Fibroblast of skin of left biceps (primary cell): ENCODE measurements at places on chromosomes 2 and 18.

- DNase-seq = no peak
Measured at GRCh38 chr2:184444217-184444616, 154.1 kb upstream of the ZNF804A start.

DNA sequence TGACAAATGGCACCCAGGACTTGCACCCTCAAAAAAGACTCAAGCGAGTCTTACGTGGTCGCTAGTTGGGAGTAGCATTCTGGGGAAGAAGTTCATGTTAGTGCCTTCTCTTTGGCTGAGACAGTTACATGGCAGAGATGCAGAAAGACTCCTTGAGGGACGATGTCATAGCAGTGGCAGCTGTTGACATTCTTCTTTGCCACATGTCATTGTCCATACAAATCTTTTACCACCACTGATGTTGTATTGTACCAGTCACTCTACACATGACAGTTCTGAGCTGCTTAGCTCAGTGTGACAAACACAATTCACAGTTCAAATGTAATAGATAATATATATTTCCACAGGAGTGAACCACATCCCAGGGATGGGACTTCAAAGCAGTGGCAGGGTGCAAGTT is 197.1 kb downstream of the TCF4 start:
- DNase-seq = no peak

DNA sequence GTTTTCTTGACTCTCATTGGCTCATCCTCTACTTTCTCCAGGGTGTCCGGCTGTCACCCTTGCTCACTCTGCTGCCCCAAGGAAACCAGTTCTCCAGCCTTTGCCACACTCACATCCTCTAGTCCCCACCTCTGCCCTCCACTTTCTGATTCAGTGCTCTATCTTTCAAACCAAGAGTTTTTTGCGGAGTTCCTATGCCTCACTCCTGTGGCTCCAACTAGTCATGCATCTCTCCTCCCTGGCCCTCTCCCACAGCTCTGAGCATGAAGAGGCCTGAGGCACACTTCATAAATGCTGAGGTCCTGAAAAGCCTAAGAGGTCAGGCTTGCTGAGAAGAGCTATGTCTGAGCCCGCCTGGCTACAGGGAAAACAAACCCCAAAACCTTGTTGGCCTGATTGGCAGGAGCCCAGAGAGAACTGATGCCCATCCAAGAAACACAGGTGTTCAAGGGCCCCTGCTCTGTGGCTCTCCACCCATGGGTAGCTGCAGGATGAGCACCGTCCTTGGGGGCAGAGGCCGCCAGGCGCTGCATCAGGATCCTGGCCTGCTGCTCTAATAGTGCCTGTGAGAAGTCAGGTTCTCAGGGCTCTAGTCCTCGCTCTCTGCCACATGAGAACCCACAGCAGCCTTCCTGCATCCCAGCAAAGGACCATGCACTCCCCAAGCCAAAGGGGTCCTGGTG is 42.1 kb downstream of the HS1BP3 start:
- no peak for DNase-seq

DNA sequence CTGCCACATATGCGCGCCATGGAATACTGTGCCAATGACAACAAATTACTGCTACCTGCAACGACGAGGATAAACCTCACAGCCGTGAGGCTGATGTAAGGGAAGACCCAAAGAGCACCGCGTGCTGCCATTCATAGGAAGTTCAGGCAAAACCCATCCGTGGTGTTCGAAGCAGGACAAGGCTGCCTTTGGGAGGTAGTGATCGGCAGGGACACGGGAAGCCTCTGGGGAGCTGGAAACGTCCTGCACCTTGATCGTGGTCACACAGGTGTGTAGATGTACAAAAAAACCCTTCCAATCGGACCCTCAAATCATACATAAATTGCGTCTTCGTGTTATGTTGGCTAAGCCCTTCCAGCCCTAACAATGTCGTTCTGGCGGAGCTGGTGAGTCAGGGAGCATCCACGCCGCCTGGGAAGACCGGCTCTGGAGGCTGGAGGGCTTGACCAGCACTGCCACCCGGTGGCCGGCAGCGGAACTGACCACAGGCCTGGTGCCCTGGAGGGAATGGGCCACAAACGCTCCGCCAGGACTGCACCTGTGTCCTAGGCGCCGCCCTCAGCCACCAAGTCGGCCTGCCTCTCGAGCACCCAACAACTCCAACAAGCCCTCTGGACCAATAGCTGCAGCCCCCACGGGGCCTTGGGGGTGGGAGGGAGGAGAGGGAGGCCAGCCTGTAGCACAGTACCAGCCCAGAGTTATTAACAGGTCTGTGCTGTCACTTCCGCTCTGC is 4.1 kb upstream of the NEURL3 start:
- DNase-seq = peak; percentile 47

DNA sequence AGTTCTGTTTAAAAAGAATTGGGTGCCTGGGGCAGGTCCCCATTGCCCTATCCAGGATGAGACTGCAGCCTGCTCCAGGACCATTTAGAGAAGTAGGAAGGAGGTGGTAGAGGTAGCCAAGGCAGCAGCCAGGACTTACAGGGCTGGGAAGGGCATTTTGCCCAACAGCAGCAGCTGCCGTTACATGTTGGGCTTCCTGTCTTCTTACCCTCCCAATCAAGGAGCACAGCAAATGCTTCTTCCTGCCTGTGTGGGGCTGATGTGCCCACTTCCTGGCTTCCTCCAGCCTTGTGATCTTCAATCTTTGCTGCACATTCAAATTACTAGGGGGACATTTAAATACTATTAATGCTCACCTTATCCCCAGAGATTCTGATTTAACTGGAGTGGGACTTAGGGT is 112.0 kb downstream of the QPCT start:
- DNase-seq = no peak

DNA sequence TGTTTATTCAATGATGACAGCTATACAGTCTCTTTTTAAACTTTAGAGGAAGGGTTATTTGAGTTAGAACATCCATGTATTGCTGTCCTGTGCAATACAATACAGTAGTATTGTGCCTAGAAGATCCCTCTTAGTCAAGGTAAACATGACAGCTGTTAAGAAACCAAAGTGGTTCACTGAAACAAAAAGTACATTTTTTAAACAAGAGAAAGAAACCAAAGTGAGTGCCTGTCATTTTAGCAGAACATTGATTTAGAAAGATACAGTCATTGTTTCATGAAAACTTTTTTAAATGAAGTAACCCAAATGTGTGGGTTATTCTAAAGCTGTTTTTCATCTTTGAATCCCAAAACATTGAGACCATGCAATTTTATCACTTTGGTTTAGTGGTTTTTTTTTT is 15.5 kb downstream of the ITPRID2 start:
- no peak for DNase-seq

GRCh38 chr18:45363196-45363595 is 252.1 kb upstream of the SLC14A2 start:
- no peak for DNase-seq

DNA sequence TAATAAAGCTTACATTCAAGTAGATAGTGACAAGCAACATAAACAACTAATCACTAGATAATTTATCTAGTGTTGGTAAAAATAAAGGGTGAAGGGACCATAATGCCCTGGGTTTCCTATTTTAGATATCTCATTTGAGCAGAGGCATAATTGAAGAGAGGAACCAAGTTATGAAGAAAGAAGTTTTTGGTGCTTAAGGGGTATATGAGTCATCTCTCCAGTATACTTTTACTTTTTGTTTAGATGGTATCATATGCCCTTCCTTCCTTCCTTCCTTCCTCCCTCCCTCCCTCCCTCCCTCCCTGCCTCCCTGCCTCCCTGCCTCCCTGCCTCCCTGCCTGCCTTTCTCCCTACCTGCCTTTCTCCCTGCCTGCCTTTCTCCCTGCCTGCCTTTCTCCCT is 1053.5 kb upstream of the CELF4 start:
- DNase-seq = no peak

DNA sequence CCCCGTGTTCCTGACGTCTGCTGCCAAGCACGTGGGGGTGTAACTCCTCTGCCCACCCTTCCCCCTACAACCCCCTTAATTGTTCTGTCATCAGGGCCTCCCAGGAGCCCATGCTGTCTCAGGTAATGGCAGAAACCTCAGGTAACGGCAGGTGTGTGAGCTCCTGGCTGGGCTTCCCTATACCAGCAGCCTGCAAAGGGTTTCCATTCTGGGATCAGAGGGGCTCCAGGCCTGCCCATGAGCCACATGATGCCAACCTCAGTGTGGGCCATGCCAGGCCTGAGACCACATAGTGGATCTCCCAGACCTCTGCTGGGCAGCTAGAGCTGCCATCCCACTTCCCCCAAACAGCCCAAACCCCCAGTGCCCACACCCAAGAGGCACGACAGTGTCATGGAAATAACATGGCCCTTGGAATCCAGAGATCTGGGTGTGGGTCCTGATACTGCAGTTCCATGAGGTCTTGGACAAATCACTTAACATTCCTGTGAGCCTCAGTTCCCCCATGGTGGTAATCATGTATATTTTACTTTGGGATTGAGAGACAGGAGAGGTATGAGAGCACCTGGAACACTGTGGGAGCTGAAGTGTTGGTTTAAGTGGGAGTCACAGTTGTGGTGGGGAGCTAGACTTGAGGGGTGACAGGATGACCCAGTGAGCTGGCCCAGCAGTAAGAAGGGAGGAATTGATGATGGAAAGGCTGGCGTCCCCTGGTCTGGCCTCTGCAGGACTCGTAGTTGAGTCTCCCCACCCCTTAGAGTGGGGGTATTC is 59.6 kb downstream of the ATOH8 start:
- DNase-seq = no peak
